ENCODE measurements at places on chromosomes 16 and 17.

DNA sequence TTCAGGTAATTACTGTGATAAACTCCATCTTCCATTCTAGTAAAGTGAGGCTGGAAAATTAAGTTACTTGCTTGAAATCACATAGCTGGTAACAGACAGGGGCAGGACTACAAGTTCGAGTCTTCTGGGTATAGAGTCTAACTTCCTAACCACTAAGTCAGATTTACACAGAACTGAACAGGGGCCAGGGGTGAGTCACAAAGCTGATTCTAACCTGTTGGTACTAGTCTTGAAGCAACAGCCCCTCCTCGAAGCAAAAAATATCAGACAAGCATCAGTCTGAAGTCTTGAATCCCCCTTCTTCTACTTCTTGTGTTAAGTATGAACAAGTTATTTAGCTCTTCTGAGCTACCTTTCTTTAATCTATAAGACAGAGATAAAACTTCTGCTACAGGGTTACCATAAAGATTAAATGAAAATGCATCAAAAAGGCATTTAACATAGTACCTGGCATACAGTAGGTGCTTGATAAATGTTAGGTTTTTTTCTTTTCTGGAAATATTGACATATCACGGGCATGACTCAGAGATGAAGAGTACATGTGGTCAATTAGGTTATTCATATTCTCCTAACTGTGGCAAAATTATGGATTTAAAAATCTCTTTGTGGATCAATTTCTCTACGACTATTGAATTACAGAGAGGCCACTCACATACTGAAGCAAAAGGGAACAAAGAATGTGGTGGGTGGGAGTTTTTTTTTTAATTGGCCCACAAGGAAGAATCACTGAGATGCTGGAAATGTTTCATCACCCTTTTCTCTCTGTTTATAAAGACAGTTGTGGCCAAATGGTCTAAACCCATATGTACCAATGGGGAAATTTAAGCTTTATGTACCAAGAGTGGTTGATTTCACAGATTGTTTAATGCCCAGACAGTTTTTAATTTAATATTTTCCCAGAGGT, 266.9 kb upstream of the DYNLRB2 start:
- no peak for DNase-seq

- no peak for DNase-seq
These were observed 80.0 kb downstream of the CCDC182 start for GRCh38 chr17:57665128-57665527.

GRCh38 chr16:667780-668518, at the start of gene RHOT2:
RHOT2 (plus strand) TSS chr16:668132; CDS start chr16:668200, 68 bp downstream.
- peak; percentile 95 for DNase-seq

- DNase-seq, result peak; percentile 70
These were observed 5.4 kb upstream of the NFATC3 start for GRCh38 chr16:68079626-68080344.

GRCh38 chr17:49078248-49078647, 54.3 kb upstream of the B4GALNT2 start:
- DNase-seq, result no peak

- no peak for DNase-seq
These were observed 9.3 kb upstream of the CNP start for GRCh38 chr17:41957031-41957868.

GRCh38 chr17:32563583-32563982, 76.8 kb downstream of the CDK5R1 start:
- no peak for DNase-seq

- no peak for DNase-seq
These were observed 91.6 kb upstream of the C17orf78 start for GRCh38 chr17:37284191-37284590.

- no peak for DNase-seq
These were observed 16.7 kb downstream of the CDH11 start for GRCh38 chr16:65105171-65105570.

DNA sequence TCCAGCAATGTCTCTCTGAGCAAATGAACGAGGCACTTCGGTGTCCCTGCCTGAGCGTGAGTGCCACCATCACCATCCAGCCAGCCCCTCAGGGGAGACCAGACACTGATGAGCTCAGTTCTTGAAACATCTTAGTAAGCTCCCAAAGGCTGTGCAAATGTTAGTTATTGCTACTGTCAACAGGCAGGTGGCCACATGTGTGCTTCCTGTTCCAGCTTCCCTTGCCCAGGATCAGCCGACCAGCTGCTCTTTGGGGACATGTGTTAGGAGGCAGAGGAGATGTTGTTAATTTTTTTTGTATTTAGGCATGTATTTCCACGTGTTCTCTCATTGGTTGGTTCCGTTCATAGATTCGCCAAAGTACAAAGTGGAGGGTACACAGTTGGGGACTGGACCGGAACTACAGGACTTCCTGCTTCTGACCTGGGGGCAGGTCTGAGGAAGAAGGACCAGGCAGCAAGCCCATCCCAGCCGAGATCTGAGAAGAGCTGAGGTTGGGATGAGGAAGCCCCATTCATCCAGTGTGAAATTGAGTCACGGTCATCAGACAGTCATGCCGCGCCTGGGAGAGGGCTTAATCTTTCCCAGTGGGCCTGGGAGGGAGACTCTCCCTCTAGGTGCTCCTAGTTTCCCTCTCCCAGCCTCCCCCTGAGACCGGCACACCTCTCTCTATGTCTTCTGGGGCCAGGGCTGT, 3.8 kb downstream of the TTYH2 start:
- DNase-seq, result no peak

GRCh38 chr17:4973256-4974114, 5.9 kb upstream of the SPAG7 start:
- no peak for DNase-seq

- no peak for DNase-seq
These were observed 43.9 kb downstream of the TSC2 start for GRCh38 chr16:2091547-2092255.

DNA sequence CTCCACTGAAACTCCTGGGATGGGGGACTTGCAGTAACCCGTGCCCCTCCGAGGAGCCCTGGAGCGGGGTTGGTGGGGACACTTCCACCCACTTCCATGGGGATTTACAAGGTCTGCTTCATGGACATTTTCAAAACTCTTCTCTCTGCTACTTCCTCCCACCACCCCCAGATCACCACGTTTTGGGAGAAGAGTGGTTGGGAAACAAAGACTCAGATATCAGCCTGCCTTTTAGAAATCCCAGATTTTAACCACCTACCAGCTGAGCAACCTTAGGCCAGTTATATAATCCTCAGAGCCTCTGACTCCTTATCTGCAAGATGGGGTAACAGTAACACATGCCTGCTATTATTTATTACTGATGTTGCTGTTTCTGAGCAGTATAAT, 184.8 kb downstream of the CCDC182 start:
- DNase-seq, result no peak

GRCh38 chr17:79680318-79680695, 50.4 kb upstream of the ENPP7 start:
- DNase-seq, result no peak

DNA sequence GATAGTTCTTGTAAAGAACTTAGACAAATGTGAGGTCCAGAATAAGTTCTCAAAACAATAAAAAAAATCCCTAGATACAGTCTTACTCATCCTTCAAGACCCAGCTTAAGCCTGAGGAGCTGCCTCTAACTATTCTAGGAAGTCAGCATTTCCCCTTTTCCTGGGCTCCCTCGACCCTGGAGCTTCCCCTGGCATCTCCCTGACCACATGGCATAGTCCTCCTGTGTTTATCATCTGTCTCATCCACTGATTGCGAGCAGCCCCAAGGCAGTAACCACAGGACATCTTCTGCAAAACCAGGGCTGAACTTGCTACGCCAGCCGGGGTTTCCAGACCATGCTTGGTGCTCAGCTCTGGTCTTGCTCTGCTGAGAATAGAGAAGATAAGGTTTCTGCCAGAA, 36.7 kb upstream of the NLRP1 start:
- DNase-seq, result no peak

DNA sequence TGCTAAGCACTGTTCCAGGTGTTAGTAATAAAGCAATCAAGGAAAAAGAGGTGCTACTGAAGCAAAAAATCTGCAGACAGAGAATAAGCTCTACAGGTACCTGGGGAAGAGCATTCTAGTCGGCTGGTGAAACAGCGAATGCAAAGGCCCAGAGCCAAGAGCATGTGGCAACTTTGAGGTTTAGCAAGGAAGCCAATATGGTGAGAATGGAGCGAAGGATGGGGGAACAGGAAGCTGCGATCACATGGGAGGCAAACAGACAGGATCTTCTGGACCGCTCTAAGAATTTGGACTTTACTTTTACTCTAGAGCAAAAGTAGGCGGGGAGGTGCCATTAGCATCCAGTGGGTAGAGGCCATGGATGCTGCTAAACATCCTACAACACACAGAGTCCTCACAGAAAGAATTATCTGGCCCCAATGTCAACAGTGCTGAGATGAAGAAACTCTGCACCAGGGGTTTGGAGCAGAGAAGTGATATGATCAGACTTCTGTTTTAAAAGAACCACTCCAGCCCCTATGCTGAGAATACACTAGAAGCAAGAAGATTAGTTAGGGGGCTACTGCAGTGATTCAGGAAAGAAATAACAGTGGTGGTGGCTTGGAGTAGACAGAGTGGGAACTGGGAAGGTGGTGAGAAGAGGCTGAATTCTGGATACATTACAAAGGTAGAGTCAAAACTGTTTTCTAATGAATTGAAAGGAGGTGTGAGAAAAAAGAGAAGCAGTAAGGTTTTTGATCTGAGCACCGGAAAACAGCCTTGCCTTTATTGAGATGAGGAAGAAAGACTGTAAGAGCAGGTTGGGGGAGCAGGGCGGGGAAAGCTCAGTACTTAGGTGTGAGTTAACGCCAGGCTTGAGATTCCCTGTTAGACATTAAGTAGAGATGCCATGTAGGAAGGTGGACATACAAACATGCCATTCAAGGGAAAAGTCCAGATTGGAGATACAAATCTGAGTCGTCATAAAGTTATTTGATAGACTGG, 11.0 kb downstream of the EFTUD2 start:
- no peak for DNase-seq

DNA sequence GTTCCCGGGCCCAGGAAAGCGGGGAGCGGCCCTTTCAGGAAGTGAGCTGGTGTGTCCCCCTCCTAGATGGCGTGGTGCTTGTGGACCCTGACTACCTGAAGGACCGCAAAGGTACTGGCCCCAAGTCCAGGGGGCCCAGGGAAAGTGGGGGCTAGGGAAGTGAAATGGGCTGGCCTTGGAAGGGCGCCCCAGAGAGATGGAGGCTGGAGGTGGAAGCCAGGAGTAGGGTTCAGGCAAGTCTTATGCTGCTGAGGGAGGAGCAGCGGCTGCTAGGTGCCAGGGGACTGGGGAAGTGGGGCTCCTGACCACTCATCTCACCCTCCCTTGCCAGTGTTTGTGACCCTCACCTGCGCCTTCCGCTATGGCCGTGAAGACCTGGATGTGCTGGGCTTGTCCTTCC, 5.6 kb downstream of the ARRB2 start:
- DNase-seq, result no peak

GRCh38 chr16:4904108-4904941, 32.6 kb downstream of the PPL start:
- DNase-seq, result no peak

- DNase-seq, result no peak
These were observed 127.8 kb upstream of the CDC42EP4 start for GRCh38 chr17:73439597-73439996.

GRCh38 chr17:55570391-55570790, 59.1 kb upstream of the SMIM36 start:
- DNase-seq, result no peak

- no peak for DNase-seq
These were observed 32.4 kb upstream of the JPH3 start for GRCh38 chr16:87569601-87570571.

DNA sequence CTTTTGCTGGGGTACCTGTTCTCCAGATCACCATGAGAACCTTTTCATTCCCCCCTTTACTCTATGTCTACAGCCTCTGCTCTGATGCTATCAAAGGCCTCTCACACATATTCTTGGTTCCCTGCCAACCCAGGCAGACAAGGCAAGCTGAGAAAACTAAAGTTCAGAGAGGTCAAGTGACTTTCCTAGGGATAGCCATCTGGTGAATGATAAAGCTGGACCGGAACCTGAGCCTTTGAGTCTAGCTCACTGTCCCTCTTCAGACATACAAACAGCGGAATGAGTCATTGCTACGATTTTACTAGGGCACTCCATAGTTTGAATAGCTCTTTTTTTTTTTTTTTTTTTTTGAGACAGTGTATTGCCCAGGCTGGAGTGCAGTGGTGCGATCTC, 73.3 kb downstream of the XYLT1 start:
- DNase-seq, result no peak

DNA sequence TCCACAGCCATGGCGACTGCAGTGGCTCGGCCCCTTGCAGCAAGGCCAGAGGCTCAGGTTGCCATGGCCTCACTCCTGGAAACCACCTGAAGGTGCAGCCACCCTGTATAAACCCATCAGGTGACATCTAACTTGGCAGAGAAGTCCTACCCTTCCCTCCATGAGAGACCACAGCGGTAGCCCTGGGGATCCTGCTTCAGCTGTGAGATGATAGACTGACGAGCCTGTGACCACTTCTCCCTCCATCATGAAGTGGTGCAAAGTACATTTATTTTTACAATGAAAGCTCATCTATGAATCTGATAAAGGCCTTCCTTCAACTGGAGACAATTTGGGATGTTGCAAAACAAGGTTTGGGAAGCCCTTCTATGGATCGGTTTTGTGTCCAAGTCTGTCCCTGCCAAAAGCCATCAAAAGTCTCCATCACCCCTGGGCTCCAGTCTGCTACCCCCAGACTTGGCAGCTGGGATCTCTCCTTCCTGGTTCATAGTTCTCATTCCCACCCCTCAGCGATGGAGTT, 1.8 kb downstream of the ZACN start:
- peak; percentile 39 for DNase-seq

DNA sequence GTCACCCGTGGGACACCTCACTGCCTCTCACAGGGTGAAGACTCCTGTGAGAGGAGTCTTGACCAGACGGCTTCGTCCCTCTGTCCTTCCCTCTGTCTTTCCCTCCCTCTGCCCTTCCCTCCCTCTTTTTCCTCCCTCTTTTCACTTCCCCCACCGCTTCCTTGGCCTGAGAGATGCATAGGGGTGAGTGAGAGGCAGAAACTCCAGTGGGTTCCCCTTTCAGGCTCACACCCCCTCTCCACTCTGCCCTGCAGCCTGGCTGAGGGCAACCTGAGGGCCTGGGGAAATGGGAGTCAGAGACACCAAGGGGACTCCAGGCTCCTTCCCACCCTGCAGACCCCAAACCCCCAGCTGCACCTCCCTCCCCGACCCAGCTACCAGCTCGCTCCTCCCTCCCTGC, 14.6 kb upstream of the KRT17 start:
- DNase-seq, result no peak

GRCh38 chr17:15341385-15341849, at the start of gene TEKT3:
TEKT3 (minus strand) TSS chr17:15341597; CDS start chr17:15331585, 10,012 bp downstream.
- DNase-seq, result peak; percentile 29

- no peak for DNase-seq
These were observed 160.2 kb downstream of the RGS9 start for GRCh38 chr17:65297384-65297783.

GRCh38 chr17:63999680-64000531, 1.8 kb downstream of the PRR29 start:
- no peak for DNase-seq

- no peak for DNase-seq
These were observed 93.9 kb upstream of the FA2H start for GRCh38 chr16:74868501-74868900.

GRCh38 chr16:23188911-23189310, 6.4 kb downstream of the SCNN1G start:
- DNase-seq, result no peak

- DNase-seq, result no peak
These were observed 18.0 kb downstream of the B9D1 start for GRCh38 chr17:19344311-19345066.

- DNase-seq, result no peak
These were observed 248.6 kb upstream of the GSE1 start for GRCh38 chr16:85364323-85365040.

All from GM13976 (cell line).